ENCODE measurements at places on chromosomes 4 and X.
A peak's percentile ranks its signal among the peaks of the same experiment; 100 is the strongest.

DNA sequence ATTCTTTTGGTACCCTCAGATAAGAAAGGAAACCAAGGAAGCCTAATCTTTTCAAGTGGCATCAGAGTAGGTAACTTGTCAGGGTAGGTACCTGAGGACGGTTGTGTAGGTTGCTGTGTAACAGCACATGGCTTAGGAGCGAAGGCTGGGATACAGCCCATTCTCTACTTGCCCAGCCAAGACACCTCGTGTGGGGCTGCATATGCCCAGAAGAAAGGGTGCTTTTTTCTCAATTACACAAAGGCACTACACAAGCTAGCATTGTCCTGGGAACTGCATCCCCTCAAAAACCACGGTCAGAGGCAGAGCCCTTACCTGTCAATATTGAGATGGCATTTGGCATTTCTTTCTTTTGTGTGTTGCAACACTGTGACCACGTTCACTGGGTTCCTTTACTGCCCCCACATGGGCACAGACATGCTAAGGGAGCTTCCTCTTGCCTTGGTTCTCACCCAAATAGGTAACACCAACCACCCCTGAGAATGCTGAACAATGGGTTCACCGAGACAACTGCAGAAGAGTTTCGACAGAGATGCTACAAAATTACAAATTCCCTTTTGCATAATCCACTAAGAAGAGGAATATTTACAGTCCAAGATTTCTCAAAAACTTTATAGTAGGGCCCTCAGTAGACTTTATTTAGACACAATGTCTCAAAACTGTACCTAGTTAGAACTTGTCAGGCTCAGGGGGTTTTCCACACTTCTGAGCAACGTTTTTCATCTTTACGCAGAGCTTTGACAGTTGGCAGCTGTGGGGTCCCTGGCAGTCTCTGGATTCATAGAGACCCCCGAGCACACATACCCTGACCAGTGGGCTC is 35.8 kb upstream of the TNIP3 start:
- no peak for DNase-seq

- no peak for DNase-seq
Measured at GRCh38 chr4:6225469-6225868, 25.1 kb upstream of the JAKMIP1 start.

- no peak for DNase-seq
Measured at GRCh38 chrX:155048977-155049619, 21.8 kb downstream of the CMC4 start.

GRCh38 chr4:138560448-138560847 is 318.3 kb upstream of the SLC7A11 start:
- no peak for DNase-seq

DNA sequence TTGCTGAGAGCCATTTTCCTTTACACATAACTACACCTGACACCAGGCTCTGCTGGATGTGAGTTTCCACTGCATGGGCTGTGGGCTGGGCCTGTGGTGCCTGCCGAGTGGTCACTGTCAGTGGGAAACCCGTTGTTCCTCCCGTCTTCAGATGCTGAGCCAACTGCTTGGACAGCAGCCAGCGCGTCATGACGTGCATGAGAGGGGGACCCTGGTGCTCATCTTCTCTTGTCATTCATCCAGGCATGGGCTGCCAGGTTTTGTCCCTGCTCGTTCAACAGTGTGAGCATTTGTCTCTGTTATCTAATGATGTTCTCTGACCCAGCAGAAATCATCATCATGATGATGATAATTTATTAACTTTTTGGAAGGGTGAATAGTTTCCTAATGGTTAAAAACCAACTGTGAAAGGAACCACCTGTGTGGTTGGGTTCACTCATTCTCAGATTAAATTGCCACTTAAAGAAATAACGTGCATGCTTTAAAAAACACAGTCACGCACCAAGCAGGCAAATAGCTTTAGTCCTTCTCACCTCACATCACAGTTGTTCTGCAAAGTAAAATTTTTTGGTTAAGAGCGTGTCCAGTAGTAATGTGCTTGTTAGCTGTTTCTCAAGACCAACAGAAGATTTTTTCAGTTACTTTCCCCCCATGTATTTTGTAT is 19.9 kb upstream of the CLDN34 start:
- no peak for DNase-seq

GRCh38 chr4:130712038-130712437 is 1616.1 kb downstream of the C4orf33 start:
- DNase-seq, result no peak

- no peak for DNase-seq
Measured at GRCh38 chr4:185210102-185210981, 944 bp downstream of the SNX25 start.

- no peak for DNase-seq
Measured at GRCh38 chrX:16633754-16634153, 16.2 kb upstream of the S100G start.

DNA sequence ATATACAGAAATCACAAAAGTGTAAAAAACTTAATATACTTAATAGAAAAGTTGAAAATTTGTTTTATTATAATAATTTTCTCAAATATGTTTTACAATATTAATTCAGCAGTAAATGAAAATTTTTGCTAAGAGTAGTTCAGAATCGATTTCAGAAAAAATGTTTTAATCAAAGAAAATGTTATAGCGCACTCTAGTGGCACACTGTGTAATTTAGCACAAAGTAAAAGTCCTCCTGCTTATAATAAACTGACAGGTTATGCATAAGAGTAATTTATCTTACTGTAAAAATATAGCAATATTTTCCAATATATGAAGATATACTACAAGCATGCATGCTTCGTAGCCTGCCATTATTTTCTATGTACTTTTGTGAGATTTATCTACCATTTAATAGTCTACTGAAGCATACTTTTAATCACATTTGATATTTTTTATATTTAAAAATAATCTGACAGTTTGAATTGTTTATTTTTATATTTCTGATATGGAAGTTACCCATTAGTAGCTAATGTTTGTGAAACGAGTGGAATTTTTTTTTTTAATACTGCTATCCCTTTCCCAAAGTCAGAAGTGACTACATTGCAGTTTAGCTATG is 217.9 kb upstream of the KLHL4 start:
- no peak for DNase-seq

DNA sequence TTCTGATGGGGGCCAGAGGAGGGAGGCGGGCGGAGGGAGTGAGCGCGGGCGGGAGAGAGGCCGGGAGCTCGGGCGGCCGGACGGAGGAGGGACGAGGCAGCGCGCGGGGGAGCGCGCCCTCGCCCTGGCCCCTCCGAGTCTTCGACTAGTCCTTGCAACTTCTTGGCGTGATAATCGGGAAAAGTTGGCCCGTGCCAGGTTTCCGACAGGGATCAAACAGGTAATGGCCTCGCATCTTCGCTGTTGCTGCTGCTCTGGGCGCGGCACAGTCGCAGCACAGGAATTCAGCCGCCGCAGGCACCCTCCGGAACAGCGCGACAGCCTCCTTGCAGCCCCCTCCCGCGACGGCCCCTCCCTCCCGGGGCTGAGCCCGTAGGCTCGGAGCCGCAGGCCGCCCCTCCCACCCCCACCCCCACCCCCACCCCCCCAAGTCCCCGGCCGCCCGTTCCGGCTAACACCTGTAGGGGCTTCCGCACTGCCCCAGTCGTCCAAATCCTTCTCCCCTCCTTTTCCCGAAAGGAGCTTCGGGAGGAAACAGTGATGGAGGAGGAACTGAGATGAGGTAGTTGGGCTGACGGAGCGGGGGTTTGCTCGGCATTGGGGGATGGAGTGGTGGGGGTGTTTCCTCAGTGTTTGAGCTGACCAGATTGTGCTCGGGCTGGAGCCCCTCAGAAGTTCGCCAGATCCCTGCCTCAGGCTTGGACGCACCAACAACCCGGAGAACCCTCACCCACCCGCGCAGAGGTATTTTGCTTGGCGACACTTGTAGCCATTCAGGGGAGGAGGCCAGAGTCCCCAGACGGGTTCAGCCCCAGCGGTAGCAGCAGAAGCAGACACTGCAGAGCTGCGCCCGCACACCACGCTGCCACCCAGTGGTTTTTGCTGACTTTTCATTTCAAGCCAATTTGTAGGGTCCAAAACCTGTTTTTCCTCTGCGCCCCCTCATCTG is at the start of gene FGF13:
Gene FGF13, minus strand, starts transcription at position 319 of the 949 bp plus-strand sequence. CDS start 714 bp downstream, outside the sequence.
- DNase-seq, result peak; percentile 29

GRCh38 chr4:158588777-158589176 is 67.1 kb downstream of the RXFP1 start:
- DNase-seq, result no peak

- peak; percentile 34 for DNase-seq
Measured at GRCh38 chr4:153579872-153580271, 104.2 kb upstream of the TLR2 start.

GRCh38 chr4:5589495-5589894 is 118.9 kb downstream of the EVC2 start:
- DNase-seq, result no peak

DNA sequence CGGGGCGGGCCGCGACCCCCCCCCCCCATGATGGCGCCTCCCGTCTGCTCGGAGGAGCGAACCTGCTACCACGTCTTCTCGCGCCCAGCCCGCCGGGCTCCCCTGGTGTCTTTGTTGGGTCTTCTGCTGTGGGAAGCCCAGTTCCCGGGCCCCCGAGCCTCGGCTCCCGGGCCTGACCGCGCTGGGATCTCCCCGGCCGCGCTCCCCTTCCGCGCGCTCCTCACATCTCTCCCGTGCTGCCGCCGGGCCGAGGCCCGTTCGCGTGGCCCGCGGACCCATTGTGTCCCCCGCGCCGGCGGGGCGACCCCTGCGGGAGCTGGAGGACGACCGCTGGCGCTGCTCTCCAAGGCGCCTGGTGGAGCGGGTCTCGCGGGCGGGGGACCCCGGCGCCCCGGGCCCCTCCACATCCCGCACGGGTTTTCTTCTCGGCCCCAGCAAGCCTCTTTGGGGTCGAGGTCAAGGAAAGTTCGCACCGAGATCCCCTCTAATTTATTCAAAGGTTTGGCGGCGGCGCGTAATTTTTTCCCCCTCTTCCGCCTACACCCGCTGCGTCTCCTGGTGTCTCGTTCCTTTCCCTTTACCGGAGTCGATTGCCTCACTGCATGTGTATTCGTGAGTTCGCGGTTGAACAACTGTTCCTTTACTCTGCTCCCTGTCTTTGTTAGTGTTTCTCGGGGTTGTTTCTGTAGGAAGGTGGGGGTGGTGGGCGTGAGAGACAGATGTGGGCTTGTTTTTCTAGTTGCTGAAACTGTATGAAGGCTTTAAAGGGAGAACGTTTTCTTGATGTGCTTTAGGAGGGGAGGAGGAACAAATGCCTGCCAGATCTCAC is 770 bp downstream of the SMAD1 start:
- peak; percentile 64 for DNase-seq

GRCh38 chr4:140113653-140114052 is 40.3 kb downstream of the MAML3 start:
- DNase-seq, result no peak

DNA sequence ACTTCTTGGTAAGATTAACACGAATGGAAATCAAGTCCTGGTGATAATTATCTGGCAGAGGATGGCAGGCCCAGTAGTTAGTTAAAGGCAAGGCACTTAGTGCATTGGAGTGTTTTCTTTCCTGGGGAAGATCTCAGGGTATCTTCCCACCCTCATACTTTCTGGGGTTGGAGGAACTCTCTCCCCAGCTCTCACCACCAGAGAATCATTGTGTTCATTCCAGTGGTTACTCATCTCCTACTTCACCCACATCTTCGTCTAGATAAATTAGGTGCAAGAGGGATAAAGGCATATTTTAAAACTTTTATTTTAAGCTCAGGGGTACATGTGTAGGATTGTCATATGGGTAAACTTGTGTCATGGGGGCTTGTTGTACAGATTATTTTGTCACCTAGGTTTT is 67.5 kb upstream of the SH3RF1 start:
- no peak for DNase-seq
